ENCODE measurements at places on chromosomes 2 and 18.

GRCh38 chr18:61738488-61738887, 154.3 kb downstream of the RNF152 start:
- DNase-seq = no peak

DNA sequence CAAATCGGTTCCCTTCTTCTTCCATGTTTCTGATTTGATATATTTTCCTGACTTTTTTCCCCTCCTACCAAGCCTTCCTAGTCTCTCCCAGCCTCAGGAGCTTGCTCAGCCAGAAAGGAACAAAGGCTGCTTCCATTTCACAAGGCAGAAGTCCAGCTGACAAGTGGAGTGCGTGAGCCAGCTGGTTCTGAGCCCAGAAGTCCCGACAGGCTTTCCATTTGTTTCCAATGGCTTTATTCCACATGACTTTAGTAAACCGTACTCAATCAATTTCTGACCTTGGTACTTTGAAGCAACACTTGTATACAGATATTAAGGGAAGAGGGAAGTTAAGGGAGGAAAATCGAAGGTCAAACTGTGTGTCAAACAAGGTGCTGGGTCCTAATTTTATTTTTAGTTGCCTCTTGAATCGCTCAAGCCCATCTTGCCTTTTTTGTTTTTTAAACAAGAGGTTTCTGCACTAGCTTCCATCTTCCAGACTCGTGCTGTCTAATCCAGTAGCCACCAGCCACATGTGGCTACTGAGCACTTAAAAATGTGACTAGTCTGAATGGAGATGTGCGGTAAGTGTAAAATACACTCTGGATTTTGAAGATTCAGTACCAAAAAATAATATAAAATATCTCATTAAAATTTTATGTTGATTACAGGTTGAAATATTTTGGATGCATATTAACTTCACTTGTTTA, 36.2 kb downstream of the WIPF1 start:
- peak; percentile 94 for DNase-seq

- DNase-seq = no peak
These were observed 45.6 kb upstream of the MTCL1 start for GRCh38 chr18:8659609-8660242.

GRCh38 chr2:28435241-28435640, 42.6 kb downstream of the FOSL2 start:
- DNase-seq = no peak

DNA sequence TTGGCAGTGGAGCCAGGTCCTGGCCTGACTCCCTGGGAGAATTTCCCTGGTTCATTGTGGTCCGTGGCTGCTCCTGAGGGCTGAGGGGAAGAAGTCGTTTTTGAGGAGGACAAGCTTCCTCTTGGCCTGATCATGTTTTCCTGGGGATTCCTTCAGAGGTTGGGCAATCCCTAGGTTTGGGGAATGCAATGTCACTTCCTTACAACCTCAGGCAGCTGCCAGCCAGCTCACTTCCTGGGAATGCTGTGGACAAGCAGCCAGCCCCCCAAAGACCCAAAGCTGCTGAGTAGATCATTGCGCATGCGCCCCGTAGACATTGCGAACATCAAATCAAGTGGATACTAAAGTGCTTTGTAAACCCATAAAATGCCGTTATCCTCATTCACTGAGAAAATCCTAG, 7.7 kb upstream of the DNMT3A start:
- DNase-seq = no peak

GRCh38 chr2:39390216-39390615, 46.9 kb downstream of the MAP4K3 start:
- no peak for DNase-seq

- no peak for DNase-seq
These were observed 86.5 kb downstream of the LRP2 start for GRCh38 chr2:169275696-169276444.

DNA sequence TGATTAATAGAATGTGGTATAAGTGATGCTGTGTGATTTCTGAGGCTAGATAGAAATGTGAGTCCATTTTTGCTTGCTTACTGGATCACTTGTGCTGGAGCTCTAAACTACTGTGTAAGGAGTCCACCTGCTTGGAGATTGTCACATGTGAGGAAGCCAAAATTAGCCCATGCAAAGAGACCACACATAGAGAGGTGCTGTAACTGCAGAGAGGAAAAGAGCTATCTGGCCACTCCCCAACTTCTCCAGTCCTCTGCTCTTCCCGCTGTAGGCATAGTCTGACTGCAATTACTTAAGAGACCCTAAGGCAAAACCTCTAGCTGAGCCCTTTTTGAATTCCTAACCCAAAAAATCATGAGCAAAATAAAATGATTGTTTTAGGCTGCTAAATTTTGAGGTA, 120.6 kb upstream of the FBXO11 start:
- no peak for DNase-seq

DNA sequence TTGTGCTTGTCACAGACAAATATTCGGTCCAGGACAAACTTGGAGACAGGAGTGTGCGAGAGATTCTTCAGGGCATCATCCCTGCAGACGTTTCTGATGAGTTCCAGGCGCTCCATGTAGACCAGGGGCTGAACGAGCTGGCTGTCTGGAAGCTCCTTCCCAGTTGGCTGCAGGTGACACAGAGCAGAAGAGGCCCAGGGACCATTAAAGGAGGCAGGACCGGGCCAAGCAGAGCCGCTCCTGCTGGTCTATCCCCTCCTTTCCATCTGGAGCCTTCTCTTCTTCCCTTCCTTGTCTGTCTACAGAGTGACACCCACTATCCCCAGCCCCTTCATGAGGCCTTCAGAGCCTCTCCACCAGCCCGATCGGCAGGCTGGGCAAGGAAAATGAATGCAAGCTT, 19.5 kb downstream of the CHST10 start:
- no peak for DNase-seq

DNA sequence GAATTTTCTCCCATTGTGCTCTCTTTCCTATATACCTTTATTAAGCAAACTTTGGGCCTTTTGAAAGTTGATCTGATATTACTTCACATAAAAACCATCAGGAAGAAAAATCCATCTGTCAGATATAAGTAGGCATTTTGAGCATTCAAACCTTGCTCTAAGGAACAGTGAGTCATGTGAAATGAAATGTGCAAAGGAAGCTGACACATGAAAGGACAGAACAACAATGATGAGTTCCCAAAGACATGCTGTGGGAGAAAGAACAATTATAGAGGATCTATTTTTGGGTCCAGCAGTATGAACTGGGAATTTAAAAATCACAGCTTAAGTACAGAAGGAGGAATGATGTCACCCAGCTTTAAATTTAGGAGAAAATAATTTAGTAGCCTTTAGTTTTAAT, 18.1 kb downstream of the CALCRL start:
- DNase-seq = peak; percentile 74

DNA sequence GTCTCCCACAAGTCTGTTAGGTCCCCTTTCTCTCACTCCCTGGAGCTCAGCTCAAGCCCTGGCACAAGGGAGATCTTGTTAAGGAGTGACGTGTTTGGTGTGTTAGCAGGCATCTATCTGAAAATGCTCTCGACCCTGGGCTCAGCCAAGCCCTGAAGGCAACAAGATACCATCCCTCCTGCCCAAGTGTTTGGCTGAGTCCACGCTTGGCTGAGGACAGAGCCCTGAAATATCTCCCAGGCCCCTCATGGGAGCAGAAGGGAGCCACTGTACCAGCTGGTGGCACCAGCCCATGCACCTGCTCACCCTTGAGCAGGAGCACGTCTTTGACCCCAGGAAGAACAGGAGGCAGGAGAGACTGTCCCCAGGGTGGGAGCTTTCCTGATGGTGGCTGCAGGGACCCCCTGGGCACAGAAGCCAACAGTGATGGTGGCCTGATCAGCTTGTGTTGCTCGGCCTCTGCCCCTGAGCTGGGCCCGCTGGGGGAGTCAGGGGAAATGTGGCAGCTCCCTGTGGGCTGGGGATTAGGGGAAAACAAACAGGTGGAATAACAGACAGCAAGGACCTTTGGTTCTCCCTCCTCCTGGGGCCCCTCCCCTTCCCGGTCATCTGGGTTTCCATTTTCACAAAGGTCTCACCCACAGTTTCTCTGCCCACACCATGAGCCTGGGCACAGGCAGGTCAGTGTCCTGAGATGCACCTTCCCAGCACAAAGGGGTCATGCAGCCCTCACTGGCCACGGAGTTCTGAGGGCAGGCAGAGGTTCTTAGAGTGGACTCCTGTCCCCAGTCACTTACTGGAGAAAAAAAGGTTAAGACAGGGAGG, 91.6 kb downstream of the RHOB start:
- no peak for DNase-seq

GRCh38 chr2:46087492-46087891, 209.7 kb upstream of the EPAS1 start:
- no peak for DNase-seq

GRCh38 chr2:121746071-121746578, 9.3 kb upstream of the TSN start:
- DNase-seq = no peak

DNA sequence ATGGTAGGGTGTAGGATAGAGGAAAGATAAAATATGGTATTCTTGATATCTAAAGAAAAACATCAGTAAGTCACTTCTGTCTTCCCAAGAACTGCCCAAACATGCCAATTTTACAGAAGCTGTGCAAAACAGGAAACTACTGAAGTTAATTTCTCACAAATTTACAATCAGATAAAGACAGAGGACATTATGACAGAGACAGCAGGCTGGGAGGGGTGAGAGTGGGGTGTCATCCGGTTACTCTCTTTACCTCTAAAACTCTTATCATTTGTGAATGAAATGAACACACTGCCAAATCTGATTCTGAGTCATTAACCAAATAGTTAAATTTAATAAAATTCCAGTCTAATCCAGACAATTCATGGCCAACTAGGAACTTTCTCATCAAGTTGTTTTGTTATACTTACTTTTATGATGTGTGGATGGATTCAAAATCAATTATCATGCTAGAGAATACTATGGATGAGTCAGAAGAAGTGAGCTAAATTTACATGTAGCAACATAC, 323.2 kb upstream of the MEX3C start:
- no peak for DNase-seq

DNA sequence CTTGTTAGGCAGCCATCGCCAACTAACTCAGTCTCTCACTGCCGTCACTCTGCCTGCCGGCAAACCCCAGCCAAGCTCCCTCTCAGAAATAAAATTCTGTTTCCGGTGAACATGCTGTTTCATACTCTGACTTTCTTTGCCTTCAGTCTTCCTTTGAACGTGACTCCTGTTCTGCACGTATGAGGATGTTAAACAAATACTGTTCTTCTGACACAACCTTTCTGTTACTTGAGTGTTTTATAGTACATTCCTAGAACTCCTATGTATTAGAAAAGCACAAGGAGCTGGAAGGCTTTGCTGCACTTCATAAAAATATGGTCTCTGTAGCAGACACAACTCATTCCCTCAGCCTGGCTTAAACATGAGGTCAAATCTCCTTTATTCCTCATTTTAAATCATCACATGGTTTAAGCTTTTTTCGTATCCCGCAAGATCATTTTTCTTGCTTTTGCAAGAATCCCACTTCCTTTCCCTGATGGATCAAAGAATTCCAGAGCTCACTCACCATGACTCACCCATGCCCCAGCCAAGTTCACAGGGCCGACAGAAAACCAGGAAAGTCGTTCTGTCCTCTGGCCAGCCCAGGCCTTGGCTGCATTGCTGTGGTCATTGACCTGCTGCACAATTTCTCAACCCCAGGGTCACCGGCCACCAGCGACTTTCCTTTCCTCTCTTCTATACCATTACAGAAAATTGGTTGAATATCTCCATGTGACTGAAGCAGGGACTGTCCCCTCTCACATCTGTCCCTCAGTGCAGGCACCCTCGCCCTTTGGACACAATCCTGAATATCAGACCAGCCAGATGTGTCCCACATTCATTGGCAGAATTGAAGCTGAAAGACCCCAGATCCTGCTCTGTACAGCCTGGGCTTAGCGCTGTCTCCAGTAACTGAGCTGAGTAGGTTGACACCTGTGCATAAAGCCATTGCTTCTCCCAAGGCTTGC, 183.1 kb upstream of the ARL4C start:
- DNase-seq = no peak

DNA sequence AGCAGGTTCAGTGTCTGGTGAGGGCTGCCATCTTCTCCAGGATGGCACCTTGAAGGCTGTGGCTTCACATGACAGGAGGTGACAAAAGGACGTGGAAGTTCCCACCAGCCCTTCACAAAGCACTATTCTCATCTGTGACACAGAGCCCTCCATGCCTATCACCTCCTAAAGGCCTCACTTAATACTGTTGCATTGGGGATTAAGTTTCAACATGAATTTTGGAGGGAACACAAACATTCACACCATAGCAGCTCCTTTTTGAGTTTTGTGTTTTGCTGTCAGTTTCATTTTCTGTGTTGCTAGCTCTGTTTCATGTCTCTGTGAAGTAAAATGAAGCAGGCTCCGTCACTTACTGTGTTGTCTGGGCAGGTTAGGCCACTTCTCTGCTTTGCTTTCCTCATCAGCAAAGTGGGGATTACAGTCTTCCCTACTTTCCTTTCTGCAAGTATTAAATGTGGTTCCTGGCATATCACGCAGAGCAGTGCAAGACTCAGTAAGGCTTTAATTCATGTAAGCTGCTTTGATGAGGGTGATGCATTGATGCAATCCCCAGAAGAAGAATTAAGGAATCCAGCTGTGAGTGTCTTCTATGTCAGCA, 31.6 kb downstream of the LIMS1 start:
- no peak for DNase-seq

DNA sequence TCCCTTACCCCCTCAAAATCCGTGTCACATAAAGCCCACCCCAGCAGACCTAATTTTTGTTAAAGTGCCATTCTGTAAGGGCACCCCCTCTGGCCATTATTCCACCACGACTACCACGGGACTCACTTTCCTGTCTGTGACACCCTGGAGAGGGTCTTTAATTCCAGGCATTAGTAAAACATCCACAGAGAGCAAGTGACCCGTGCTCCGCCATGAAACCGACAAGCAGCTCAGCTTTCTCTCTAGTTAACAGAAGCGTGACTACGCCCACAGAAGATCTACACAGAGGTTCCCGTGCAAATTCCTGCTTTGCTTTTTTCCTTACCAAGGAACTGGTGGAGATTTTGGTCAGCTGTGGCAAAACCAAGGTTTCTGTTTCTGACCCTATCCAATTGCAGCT, 4.4 kb downstream of the SIGLEC15 start:
- DNase-seq = no peak

DNA sequence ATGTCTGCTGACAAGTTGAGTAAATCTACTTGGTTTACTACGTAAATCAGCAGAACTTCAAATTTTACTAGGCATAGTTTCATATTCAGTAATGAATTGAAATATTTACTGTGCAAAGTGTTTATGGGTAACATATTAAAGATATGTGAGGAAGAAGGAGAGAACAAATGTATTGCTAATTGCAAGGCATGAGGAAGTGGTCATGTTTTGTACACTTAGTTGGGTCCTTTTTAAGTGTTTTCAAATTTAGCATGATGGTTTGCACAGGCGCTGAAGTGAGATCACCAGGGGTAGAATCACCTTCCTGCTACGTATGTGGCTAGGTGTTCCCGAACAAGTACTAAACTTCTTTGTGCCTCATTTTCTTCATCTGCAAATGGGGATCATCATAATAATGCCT, 1534.4 kb downstream of the LRP1B start:
- no peak for DNase-seq
